NCI-H1436 (cell line): ENCODE measurements at places on chromosomes 5 and 9.

- no peak for DNase-seq
Observed at GRCh38 chr9:89844075-89844474, 239.3 kb downstream of the GADD45G start.

DNA sequence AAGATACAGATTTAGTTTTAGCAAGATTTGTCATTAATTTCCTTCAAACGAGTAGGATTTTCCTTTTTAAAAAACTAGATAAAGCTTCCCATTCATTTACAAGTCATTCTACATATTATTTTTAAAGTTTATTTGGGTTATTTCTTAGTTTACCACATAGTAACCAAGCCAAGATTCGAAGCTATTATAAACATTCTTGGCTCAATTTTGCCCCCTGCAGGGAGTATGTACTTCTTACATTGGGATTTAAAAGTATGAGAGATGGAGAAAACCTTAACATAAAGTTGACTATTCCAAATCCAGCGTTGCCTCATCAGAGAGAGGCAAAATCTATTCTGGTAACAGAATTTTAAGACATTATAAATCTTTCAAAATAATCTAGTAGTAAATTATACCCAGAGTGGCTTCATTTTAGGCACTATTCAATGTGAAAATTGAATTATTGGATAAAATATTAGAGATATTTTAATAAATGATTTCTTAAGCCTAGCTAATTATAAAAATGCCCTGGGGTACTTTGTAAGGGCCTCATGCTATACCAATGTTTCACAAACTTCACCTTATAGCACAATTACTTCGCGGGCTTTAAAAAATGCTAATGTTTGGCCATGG is 39.1 kb downstream of the FBN2 start:
- DNase-seq = peak; percentile 7

GRCh38 chr5:144304688-144305087 is 134.0 kb downstream of the KCTD16 start:
- DNase-seq = no peak

- DNase-seq = no peak
Observed at GRCh38 chr5:76379855-76380254, 23.2 kb upstream of the IQGAP2 start.

GRCh38 chr9:79868567-79869189 is 296.9 kb downstream of the TLE4 start:
- DNase-seq = no peak

- no peak for DNase-seq
Observed at GRCh38 chr9:98678244-98678842, 30.4 kb downstream of the GABBR2 start.

GRCh38 chr9:133769511-133770075 is 31.4 kb upstream of the SARDH start:
- no peak for DNase-seq

- DNase-seq = no peak
Observed at GRCh38 chr9:36470643-36471290, 70.7 kb upstream of the RNF38 start.

- no peak for DNase-seq
Observed at GRCh38 chr5:154762261-154762660, 7.1 kb downstream of the LARP1 start.

- DNase-seq = no peak
Observed at GRCh38 chr9:127308652-127309434, 44.3 kb downstream of the GARNL3 start.

GRCh38 chr9:18545636-18546360 is 71.8 kb downstream of the ADAMTSL1 start:
- no peak for DNase-seq

DNA sequence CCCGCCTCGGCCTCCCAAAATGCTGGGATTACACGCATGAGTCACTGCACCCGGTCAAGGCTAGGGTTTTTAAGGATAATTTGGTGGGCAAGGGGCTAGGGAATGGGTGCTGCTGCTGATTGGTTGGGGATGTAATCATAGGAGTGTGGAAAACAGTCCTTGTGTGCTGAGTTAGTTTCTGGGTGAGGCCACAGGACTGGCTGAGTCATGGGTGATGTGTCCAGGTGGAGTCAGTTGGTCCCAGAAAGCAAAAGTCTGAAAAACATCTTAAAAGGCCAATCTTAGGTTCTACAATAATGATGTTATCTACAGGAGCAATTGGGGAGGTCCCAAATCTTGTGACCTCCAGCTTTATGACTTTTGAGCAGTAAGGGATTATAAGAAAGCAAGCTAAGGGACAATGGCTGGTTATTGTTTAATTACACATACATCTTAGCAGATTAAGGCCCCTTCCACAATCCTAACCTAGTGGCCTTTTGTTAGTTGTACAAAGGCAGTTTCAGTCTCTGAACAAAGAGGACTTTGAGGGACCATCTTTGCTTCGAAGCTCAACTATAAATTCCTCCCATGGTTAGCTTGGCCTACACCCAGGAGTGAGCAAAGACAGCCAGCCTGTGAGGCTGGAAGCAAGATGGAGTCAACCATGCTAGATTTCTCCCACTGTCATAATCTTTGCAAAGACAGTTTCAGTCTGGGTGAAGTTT is 5.5 kb upstream of the AOPEP start:
- DNase-seq = no peak

GRCh38 chr5:72543365-72543764 is 36.2 kb upstream of the ZNF366 start:
- DNase-seq = no peak
